ENCODE measurements at places on chromosomes 7 and 10. TPM values are rescaled to one million over a fixed set of nuclear protein-coding genes. Genes with fewer than 3 reads are reported as not detected.

Gene C10orf105
- total RNA-seq, result under 0.01 TPM

Gene PRKCQ
- 0.14 TPM for total RNA-seq

Gene XPNPEP1
- total RNA-seq, result 185 TPM

Gene FGFBP3
- 0.29 TPM for total RNA-seq

Gene CARD11
- total RNA-seq, result 0.88 TPM

Gene NPC1L1
- not detected for total RNA-seq

Gene PIP
- not detected for total RNA-seq

Gene PALS2
- total RNA-seq, result 15.7 TPM

Gene SPAG6
- not detected for total RNA-seq

Gene CALD1
- 463 TPM for total RNA-seq

Gene HOGA1
- total RNA-seq, result 0.44 TPM

Gene TAS2R41
- 0.29 TPM for total RNA-seq

Gene LRRC61
- 2.3 TPM for total RNA-seq

Gene NME8
- total RNA-seq, result not detected

Gene FGFR2
- total RNA-seq, result 2.6 TPM

Gene NAT16
- total RNA-seq, result not detected

Gene CALML5
- not detected for total RNA-seq

Gene PAPSS2
- 227 TPM for total RNA-seq

Gene CHAT
- total RNA-seq, result not detected

Gene PLPP4
- total RNA-seq, result 5.5 TPM

Gene ZNRF2
- total RNA-seq, result 5.2 TPM

Gene STEAP4
- under 0.01 TPM for total RNA-seq

Gene TES
- 139 TPM for total RNA-seq

Gene DGKB
- total RNA-seq, result not detected

Gene UCMA
- total RNA-seq, result not detected

Gene OPN1SW
- not detected for total RNA-seq

Data from placental pericyte (primary cell).